ENCODE measurements at places on chromosomes 1 and 21.

DNA sequence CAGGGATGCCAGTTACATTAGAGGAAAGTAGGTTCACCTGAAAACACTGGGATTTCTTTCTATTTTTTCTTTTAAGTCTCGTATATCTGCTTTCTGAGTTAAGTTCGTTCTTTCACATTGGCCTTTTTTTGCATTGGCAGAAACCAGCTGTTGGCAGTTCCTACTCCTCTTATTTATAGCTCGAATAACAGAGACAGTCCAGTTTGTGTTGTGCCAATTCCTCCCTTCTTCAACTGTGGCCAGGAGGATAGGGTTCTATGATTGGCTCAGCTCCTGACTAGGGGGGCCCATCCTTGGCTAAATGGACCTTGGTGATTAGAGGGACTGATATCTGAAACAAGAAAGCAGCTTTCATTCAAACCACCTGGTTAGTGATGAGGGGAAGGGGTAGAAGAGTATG is 115.8 kb downstream of the RPS6KC1 start:
- DNase-seq = no peak

- no peak for DNase-seq
These were observed 77.5 kb downstream of the PAPPA2 start for GRCh38 chr1:176540428-176540827.

DNA sequence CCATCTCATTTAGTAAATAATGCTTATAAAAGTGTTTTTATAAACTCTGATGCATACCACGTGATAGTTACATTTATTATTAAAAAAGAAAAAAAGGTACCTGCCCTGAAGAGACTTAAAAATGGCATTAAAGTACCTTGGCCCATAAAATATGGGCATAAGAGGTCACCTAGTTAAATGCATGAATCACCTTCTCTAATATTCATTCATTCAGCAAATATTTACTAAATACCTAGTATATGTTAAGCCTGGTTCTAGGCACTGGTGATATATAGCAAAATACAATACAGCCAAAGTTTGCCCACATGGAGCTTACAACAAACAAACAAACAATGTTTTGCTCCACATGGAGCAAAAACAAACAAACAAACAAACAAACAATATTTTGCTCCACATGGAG is 87.0 kb downstream of the SCMH1 start:
- DNase-seq = no peak

DNA sequence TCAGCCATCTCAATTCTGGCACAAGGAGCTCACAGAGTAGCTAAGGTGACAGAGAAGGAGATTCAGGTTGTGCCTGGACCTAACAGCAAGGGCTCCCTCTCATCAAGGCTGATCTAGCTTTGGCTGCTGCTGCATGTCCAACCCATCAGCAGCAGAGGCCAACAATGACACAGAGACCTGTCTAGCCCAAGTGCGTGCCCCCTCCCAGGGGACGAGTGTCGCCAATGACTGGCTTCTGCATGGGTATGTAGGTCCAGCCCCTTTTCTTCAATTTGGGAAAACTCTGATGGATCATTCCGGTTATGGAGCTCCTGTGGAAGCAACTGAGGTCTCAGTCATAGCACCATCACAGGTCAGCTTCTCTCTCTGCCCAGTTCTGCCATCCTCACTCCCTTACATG is 83.3 kb downstream of the KCNJ15 start:
- DNase-seq = no peak

DNA sequence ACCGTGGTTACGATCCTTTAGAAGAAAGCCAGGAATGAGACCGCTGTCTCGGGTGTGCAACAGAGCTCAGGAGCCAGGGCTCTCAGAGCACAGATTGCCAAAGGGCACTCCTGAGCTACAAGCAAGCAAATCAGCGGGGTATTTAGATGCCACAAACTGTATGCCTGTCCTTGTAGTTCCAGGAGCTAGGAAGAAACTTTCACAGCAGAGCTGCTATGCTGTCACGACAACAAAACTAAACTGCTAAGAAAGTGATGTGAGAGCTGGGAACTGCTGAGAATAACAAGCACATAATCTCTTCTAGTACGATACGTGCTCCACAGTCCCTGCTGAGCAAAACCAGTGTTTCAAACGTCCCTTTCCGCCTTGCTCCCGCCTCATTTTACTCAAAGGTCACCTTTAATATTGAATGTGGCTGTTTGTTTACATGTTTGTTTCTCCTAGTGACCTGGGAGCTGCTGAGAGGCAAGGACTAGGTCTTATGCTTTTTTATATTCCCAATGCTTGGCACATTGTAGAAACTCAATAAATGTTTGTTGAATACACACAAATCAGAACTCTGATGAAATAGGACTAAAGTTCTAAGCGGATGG is 14.7 kb downstream of the GREM2 start:
- peak; percentile 11 for DNase-seq

DNA sequence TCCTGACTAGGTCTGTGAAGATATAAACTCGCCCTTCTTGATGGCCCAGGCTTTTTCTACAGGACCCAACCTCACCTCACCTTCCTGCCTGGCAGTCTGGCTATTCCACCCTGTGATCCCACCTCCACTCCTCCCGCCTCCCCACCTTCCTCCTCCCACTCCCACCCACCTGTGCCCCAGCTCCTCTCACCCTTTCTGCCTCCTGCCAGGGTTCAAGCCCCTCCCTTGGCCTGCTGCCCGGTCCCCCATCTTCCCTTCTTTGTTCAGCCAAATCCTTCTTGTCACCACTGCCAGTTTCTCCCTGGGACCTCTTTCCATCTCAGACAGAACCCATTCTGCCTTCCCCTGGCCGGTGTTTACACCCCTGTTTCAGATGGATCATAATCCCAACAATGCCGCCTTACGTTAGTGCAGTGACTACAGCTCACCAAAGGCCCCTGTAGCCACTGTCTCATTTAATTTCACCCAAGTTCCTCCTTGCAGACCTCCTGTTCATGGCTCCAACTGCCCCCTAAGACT is 127.5 kb upstream of the EDN2 start:
- DNase-seq = no peak

- peak; percentile 84 for DNase-seq
These were observed 642.7 kb upstream of the CXADR start for GRCh38 chr21:16870103-16870502.

DNA sequence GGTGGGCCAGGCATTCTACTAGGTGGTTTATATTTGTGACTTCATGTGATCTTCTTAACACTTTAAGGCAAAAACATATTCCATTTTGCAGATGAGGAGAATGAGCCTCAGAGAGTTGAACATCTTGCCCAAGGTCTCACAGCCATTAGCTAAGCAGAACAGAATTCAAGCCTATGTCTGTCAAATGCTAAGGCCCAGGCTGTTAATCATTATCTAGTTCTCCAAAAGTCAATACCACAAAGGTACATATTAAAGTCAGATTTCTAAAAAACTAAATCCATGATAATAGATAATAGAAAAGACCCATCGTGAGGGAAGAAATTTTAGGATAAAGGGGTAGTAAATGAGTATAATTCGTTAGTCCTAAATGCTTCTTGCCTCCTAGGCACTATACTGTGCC is 234.3 kb downstream of the KCNH1 start:
- no peak for DNase-seq

All from iris pigment epithelial cell (primary cell).